ENCODE measurements at places on chromosomes 4 and X. TPM values are rescaled to one million over a fixed set of nuclear protein-coding genes. Genes with fewer than 3 reads are reported as not detected.

Gene GAGE12H
- not detected for total RNA-seq

Gene SSX4B
- total RNA-seq, result not detected

Gene CRMP1
- total RNA-seq, result not detected

Gene GLRB
- total RNA-seq, result 5.1 TPM

Gene CENPE
- 22.1 TPM for total RNA-seq

Gene UCHL1
- 900 TPM for total RNA-seq

Gene SMIM31
- total RNA-seq, result not detected

Gene PPBP
- total RNA-seq, result not detected

Gene CENPVL1
- not detected for total RNA-seq

Gene DMD
- total RNA-seq, result 3.1 TPM

Gene CT45A10
- not detected for total RNA-seq

Gene INTU
- total RNA-seq, result 10.8 TPM

Gene ZGRF1
- total RNA-seq, result 9.2 TPM

Gene SNCA
- total RNA-seq, result 125 TPM

Gene SSX4
- total RNA-seq, result not detected

Gene NMU
- not detected for total RNA-seq
